ENCODE measurements at places on chromosomes 5 and 9. TPM values are rescaled to one million over a fixed set of nuclear protein-coding genes. Genes with fewer than 3 reads are reported as not detected.

Gene FOXI1
- polyA plus RNA-seq, result not detected

DNA sequence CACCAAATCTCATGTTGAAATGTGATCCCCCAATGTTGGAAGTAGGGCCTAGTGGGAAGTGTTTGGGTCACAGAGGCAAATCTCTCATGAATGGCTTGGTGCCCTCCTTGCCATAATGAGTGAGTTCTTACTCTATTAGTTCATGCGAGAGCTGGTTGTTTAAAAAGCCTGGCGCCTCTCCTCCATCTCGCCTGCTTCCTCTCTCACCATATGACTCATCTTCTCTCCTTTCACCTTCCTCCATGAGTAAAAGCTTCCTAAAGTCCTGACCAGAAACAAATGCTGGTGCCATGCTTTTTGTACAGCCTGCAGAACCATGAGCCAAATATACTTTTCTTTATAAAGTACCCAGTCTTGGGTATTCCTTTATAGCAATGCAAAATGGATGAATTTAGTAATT lies 20.9 kb upstream of the ARHGAP26 start:
- no peak for DNase-seq

DNA sequence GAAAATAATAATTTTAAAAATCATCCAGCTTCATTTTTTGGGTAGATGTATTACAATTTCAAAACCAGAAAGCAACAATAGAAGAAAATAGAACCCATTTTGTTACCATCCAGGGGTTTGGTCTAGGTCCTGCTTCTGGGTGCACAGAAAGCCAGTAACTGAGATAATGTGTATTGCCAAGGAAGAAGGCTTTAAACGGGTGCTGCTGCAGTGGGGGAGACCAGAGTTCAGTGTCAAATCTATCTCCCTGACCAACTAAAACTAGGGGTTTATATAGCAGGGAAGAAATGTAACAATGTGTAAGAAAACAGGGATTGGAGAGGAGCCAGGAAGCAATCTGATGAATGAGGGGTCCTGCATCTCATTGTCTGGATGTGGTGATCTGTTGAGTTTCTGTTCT lies 17.5 kb upstream of the MPDZ start:
- DNase-seq, result no peak

- no peak for DNase-seq
These were observed 15.9 kb upstream of the SYNPO start for GRCh38 chr5:150624334-150625163.

GRCh38 chr9:19117039-19117716 lies 10.1 kb downstream of the PLIN2 start:
- no peak for DNase-seq

DNA sequence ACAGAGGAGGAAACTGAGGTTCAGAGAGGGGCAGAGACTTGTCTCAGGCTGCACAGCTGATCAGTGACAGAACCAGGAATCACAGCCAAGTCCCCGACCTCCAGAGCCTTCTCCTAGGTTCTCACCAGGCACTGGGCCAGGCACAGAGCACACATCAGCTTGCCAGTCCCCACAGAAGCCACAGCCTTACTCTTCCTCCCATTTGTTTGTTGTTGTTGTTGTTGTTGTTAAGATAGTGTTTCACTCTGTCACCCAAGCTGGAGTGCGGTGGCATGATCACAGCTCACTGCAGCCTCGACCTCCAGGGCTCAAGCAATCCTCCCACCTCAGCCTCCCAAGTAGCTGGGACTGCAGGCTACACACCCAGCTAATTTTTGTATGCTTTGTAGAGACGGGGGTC lies 41.4 kb downstream of the NAIF1 start:
- no peak for DNase-seq

Gene TMEM250
- polyA plus RNA-seq, result 21.0 TPM

GRCh38 chr5:115575167-115576070 lies 26.9 kb downstream of the TICAM2 start:
- DNase-seq, result no peak

Gene KLF4
- polyA plus RNA-seq, result 36.8 TPM

All from right lung (tissue), 10 donors.